ENCODE measurements at places on chromosomes 3 and 15.

GRCh38 chr3:27708250-27708649 is 13.9 kb downstream of the EOMES start:
- DNase-seq, result no peak

DNA sequence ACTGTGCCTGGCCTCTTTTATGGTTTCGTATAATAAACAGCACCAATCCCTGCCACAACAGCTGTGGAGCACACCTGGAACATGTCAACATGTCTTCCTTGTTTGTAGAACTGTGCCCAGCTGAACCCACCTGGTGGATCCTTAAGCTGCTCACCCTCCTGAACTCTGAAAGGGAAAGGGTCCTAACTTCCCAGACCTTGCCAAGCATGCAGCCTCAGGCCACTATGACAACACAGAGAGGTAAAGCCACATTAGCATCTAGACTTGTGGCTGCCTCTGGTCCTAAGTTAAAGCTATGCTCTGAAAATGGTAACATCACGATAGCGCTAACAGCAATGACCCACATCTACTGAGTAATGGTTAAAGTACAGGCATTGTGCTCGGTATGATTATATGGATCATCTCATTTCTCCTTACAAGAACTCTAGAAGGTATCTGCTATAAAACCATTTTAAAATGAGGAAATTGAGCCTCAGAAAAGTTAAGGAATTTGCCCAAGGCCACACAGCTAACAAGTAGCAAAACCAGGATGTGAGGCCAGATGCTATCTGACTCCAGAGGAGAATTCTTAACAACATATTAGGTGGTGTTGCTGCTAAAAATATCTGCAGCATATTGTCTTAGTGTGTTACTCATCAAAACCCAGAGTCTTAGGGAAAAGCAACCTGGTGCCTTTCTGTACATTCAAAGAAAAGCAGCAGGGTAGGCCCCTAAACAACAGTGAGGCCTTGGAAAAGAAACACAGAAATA is 23.1 kb upstream of the HERC1 start:
- peak; percentile 40 for DNase-seq

DNA sequence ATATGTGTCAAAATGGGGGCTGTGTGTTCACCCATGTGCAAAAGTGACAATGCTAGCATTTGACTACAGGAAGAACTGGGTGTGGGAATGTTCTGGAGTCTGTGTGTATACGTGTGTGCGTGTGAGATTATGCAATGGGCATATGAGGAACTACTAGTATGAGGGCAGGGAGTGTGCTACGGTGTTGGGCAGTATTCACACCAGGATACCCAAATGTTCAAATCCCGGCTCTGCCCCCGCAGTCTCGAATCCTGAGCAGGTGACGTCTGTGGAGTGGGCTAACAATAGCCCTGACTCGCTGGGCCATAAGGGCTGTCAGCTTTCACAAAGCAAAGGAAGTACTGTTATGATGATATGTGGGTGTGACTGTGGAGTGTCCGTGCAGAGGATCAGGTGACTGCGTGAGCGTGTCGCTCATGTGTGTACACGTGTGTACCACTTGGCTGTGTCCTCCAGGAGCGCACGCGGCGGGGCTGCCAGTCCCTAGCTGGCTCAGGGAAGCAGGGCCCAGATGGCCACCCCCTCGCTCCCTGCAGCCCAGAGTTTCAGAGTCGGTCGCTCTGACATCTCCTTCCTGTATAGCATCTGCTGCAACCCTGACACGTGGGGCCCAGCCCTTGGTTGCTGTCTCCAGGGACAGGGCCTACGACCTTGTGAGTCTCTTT is 27.2 kb downstream of the IQSEC1 start:
- DNase-seq, result no peak

DNA sequence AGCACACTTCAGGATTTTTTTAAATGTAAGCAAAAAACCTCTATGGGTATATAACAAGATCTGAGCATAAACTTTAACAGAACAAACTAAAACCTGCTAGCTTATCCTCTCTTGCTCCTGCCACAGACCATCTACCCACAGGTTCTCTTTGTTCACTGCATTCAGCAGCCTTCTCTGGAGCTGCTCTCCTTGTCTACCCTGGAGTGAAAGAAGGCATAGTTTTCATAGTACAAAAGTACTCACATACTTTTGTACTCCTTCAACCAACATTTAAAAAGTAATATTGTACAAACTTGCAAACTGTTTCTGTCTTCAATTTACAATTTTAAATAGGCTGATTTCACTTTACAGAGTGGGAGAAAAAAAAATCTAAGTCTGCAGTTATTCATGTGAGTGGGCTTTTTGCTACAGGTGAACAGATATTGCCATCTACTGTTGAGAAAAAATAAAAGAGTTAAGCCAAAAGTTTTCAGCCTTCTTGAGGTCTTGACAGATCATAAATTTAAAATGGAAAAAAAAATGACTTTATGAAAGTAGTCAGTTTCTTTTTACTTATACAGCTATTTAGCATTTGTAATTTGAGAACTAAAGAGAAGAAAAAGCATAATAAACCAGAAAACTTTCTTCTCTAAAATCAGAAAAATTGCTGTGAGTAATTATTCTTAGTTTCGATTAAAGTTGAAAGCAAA is 20.4 kb downstream of the TERC start:
- peak; percentile 15 for DNase-seq

GRCh38 chr3:151688571-151688970 is 45.2 kb upstream of the AADACL2 start:
- DNase-seq, result no peak

DNA sequence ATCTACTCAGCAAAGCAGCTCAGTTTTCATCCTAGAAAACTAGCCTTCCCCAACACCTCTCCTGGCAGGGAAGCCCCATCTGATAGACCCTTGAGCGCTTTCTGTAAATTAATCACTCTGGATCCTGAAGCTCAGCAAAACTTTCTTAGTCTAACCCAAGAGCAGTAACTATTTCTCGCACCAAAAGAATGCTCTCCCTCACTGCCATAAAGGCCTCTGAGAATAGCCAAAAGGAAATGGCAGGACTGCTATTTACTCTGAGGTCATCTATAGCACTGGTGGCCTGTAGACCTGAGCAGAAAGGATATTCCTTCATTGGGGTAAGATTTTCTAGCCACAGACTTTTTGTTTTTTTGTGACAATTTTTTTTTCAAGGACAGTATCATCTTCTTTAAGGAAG is 345.8 kb upstream of the ADAMTS9 start:
- DNase-seq, result peak; percentile 68

DNA sequence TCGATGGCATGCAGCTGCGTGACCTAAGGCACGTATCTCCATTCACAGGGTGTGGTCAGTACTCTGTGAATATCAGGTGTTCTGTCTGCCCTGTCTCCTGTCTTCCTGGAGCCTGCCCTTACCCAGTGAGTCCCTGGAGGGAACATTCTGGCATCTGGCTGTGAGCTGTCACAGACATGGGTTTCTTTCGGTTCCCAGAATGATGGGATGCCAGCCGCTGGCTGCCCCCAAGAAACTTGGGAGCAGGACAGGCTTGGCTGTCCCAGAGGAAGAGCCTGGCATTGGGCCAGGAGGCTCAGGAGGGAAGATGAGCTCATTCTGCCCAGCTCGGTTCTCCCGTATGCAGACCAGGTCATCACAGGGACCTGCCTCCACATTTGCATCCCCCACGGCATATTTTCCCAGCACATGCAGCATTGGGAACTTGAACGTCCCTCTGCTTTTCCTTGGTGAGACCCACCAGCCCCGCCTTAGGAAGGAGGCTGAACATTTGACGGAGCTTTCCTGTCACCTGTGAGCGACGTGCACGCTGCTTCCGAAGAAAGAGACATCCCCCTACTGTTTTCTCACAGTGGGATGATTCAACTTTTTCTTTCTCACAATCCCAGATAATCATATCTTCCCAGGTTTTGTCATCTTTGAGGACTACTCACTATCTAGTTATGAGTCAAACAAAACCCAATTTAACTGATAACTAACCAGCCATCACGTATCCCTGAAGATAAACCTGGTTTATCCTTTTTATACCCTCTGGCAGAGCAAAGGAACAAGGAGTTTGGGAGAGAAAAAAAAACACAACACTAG is 22.0 kb upstream of the PGPEP1L start:
- no peak for DNase-seq

DNA sequence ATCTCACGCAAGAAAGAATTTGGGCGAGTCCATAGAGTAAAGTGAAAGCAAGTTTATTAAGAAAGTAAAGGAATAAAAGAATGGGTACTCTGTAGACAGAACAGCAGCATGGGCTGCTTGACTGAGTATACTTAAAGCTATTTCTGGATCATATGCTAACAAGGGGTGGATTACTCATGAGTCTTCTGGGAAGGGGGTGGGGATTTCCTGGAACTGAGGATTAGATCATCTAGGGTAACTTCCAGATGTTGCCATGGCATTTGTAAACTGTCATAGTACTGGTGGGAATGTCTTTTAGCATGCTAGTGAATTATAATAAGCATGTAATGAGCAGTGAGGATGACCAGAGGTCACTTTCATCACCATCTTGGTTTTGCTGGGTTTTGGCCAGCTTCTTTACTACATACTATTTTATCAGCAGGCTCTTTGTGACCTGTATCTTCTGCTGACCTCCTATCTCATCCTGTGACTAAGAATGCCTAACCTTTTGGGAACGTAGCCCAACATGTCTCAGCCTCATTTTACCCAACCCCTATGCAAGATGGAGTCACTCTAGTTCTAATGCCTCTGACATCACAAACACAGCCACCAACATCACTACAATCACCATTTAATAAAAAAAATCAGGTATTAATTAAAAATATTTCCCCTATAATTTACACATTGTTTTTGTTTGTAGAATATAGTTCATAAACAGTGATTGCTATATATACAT is 890.7 kb upstream of the EPHA6 start:
- peak; percentile 97 for DNase-seq

GRCh38 chr3:59006634-59007517 is 42.9 kb downstream of the CFAP20DC start:
- DNase-seq, result peak; percentile 49

GRCh38 chr3:115227461-115227860 is 80.4 kb upstream of the ZBTB20 start:
- peak; percentile 74 for DNase-seq

DNA sequence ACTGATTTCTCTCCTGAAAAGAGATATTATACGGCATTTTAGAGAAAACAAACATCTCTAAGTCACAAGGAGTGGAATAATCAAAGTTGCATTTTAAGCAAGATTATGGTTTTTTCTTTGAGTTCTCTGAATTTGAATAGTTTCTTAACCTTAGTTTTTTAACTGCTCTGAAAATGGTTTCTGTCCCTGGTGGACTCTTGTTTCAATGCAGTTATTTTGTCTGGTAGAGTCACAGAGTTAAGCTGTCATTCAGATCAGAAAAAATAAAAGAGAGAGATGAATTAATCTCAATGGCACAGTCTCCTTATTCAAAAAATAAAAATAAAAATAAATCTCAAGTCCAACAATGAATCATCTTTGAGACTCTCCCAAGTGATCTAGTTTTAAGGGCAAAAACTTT is 19.0 kb downstream of the AGTR1 start:
- no peak for DNase-seq

DNA sequence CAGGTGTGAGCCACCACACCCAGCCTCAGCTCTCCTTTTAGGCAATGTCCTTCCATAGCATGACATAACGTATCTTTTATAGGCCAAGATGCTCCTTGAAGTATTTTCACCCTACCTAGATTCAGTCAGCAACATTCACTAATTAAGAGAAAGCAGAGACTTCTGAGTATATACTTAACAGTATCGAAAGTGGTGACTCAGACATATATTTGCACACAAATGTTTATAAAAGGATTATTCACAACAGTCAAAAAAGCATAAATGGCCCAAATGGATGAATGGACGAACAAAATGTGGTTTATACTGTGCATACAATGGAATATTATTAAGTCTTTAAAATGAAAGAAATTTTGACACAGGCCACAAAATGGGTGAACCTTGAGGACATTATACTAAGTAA is 108.6 kb downstream of the ZNF385D start:
- no peak for DNase-seq
